Psoas muscle (tissue), 8 donors: ENCODE measurements at places on chromosomes 5 and 9.

DNA sequence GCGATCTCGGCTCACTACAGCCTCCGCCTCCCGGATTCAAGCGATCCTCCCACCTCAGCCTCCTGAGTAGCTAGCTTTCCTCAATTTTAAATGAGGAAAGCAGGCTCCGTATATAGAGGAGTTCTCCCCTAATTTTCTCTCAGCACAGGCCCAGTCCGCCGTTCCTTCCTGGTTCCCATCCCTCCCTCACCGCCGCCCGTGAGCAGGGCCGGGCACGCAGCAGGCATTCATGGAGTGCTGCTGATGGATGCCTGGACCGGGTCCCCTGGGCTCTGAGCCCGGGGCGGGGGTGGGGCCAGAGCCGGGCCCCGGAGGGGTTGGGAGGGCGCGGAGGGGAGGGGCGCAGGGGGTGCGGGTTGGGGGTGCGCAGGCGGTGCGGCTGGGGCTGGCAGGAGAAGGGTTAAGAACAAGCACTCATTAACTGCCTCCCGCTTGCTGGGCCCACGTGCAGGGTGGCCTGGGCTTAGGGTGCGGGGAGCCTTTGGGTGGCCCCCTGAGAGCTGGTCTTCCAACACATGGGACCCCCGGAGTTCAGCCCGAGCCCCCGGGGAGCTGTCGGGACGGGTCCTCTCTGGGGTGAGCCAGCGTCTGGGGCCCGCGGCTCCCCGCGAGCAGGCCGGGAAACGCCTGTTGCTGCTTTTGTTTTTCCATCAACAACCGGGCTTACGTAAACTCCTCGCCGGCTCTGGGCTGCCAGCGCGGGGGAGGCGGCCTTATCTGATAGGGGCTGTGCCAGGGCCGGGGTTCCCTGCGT, 33.7 kb downstream of the LHX2 start:
- DNase-seq = peak; percentile 67

DNA sequence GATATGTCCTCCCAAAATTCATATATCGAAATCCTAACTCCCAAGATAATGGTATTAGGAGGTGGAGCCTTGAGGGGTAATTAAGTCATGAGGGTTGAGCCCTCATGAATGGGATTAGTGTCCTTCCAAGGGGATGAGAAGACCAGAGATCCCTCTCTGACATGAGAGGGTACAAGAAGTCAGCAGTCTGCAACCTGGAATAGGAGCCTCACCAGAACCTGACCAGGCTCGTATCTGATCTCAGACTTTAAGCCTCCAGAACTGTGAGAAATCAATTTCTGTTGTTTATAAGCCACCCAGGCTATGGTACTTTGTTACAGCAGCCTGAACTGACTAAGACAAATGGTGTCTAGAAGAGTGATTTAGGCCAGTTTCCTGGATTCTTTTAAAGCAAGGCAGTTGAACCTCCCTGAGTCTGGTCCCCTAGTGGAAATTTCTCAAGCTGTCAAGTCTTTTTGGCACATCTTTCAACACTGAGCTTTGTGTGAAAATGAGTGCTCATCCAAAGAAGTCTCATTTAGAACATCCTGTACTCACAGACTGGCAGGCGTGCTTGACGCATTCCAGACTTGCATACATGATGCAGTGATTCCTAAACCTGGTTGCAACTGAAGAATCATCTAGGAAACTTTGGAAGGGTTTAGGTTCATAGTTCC, 254.8 kb upstream of the PPP1R2B start:
- DNase-seq = peak; percentile 79

DNA sequence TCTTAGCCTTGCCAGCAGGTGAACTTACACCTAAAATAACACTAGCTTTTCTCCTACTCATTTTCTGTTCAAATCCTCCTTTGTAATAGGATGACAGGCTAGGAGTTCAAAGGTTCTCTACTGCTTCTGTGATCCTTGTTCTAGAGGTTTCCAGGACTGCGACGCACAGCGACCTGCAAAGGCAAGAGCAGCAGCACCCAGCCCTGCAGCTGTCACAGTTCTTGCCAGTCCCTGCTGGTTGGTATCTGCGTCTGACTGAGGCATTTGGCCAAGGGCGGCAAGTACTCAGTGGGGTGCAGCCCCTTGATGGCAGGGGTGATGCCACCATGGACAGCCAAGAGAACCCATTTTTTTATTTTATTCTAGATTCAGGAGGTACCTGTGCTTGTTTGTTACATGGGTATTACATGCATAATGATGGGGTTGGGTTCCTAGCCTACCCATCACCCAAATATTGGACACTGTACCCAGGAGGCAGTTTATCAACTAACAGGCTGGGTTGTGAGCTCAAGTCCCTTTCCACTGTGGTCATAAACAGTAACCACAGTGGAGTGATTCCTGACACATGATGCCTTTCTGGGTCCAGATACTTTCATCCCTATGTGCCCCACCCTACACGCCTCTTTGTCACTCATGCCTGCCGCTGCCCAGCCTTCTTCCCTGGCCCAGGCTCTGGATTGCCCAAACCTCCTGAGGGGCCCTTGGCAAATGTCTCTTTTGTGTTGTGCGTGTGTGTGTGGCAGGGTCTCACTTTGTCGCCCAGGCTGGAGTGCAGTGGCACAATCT, 111.0 kb downstream of the GAPVD1 start:
- no peak for DNase-seq

- DNase-seq = no peak
Observed at GRCh38 chr5:137040641-137041340, 458.3 kb downstream of the SPOCK1 start.

DNA sequence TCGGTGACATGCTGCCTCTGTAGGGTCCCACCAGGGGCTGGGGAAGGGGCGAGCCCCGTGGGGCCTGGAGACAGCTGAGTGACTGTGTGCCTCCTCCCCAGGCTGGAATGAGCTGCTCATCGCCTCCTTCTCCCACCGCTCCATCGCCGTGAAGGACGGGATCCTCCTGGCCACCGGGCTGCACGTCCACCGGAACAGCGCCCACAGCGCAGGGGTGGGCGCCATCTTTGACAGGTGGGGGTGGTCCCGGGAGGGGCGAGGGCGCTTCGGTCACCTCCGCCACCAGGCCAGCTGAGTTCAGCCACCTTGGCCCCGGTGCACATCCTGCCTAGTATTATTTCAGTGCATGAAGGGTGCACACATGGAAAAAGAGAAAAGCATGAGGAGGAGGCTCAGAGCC, 102.8 kb downstream of the RXRA start:
- DNase-seq = no peak
